Activated T-cell treated with anti-CD3 and anti-CD28 coated beads, Interleukin-2, amount 50 U/mL, for 24 hours (primary cell): ENCODE measurements at places on chromosomes 11 and 22.

- no peak for DNase-seq
These were observed 2.9 kb upstream of the E2F8 start for GRCh38 chr11:19243613-19244012.

DNA sequence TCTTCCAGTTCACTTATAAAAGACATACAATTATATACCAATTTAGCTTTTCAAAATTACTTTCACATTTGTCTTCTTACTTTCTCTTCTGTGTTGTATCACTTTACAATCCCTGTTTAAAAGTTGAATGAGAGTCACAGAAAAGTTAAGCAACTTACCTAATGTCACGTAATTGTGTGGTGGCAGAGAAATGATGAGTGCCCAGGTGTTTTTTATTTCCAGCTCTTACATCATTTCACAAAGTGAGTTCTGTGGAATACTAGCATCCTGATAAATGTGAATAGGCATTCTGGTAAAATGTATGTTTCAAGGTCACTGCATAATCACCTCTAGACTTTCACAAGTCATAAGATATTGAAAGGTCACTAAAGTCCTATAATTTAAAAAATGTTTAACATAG lies 133.0 kb upstream of the FIBIN start:
- DNase-seq: no peak

DNA sequence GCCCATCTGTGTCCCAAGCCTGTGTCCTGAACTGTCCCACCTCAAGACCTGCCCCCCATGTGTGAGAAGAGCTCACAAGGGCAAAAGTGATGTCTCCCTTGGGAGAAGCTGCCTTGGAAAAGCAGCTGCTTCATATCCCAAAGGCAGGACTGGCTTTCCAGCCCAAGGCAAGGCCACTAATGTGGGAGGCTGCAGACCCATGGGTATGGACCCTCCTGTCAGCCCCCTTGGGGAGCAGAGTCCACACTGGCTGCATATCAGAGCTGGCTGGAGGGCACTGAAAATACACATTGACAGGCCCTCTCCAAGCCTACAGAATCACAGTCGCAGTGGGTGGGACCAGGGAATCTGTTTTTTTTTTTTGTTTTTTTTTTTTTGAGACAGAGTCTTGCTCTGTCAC lies 2.7 kb downstream of the PELI3 start:
- no peak for DNase-seq

GRCh38 chr11:8531312-8531711 lies 62.7 kb downstream of the STK33 start:
- no peak for DNase-seq

DNA sequence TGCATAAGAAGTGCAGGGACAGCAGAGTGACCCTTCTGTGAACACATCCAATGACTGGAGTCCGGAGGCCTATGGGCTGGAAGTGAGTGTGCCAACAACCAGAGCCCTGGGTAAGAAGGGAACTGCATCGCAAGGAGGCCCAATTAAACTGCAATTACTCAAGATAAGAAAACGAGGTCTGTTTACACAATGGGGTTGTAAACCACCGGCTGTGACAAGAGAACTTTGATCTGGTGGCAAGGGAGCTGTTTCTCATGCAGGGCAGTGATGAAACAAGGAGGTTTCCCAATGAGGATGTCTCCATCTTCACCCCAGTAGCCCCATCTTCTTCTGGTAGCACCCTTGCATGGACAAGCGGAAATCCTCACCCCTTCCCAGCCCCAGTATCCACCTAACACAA lies 21.5 kb downstream of the ETS1 start:
- DNase-seq: no peak

DNA sequence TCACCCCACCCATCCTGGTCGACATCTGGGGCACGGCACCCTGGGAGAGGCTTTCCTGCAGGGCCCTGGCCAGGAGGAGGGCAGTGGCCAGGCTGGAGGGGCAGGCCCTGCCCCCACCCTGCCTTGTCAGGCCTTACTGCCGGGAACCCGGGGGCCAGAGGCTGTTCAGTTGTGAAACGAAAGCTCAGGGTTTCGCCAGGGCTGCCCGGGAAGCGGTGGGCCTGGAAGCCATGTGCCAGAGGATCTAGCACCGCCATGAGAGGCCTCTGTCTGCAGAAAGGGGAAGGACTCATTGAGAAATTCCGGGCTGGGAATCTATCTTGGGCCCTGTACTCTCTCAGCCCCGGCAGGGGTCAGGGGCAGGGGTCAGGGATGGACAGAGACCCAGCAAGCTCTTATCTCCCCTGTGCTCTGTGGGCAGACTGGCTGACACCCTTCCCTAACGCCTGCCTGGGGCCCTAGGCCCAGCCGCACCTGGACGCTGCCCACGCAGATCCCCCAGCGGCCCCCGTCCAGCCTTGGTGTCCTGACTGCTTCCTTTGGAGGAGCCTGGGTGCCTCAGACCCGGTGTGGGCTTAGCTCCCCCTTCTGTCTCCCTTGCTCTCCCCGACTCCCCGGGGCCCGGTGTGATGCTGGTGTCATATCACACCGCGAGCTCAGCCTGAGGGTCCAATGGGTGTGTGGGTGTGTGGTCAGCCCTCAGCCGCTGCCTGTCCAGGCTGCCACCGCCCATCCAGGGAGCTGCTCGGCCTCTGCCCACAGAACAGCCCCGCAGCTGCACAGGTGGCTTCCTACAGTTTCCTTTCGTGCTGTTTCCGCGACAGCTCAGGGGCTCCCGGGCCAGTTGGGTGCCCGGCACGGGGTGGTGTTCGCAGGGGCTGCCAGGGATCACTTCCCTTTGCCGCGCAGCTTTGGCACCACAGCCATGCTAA lies 6.5 kb downstream of the PIM3 start:
- peak; percentile 47 for DNase-seq

DNA sequence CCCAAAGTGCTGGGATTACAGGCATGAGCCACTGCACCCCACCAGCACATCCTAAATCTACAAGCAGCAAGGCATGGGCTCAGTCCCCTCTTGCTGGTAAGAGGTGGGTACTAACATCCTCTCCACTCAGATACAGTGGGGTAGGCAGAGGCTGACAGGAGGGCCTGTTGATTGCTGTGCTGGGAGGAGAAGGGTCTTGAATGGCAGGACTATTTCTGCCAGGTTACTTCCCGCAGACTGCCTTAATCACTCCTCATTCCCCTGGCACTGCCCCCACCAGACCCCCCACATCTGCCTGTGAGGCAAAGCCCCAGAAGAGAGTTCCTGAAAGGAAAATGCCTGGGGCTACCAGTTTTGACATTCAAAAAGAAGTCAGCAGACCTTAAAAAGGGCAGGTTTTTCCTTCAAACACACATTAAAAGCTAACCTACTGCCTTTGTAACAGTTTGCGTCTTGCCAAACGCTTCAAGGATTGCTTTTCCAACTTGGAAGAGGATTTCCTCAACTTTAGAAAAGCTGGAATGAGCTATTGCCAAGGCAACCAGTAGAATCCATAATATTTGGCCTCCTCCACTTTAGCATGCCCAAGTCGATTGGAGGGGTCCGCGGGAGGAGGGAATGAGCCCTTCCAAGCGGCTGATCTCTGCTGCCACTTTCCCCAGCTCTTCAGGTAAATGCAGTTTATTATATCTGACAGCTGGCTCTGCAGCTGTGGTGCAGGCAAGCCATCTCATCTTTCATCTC lies 62.0 kb downstream of the FDX1 start:
- DNase-seq: no peak

DNA sequence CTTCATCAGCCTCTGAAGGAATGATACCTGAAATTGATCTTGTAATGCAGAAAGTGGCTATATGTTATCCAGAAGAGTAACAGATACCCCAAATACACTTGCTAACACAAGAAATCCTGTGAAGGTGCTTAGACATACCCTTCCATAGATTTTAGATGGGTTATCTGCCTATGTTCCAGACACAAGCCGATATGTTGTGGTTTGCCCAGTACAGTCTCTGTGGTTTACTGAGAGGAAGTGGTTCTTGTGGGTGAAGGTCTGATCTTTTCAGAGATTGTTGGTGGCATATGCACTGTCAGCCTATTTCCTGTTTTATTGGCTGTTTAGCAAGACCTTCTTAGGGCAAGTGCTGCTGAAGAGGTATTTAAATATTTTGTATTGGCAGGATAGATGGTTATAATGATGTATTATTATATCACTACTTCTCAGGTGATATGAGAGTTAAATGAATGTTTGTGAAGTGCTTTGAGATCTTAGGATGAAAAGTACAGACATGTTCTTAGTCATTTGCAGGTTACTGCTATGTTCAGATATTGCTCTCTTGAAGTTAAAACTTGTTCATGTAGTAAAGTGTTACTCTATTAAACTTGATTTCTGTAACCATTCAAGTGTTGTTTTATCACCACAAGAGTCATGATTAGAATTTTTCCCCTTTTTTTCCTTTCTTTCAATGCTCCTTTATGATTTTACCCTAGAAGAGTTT lies 8.2 kb downstream of the ARHGEF12 start:
- DNase-seq: no peak

DNA sequence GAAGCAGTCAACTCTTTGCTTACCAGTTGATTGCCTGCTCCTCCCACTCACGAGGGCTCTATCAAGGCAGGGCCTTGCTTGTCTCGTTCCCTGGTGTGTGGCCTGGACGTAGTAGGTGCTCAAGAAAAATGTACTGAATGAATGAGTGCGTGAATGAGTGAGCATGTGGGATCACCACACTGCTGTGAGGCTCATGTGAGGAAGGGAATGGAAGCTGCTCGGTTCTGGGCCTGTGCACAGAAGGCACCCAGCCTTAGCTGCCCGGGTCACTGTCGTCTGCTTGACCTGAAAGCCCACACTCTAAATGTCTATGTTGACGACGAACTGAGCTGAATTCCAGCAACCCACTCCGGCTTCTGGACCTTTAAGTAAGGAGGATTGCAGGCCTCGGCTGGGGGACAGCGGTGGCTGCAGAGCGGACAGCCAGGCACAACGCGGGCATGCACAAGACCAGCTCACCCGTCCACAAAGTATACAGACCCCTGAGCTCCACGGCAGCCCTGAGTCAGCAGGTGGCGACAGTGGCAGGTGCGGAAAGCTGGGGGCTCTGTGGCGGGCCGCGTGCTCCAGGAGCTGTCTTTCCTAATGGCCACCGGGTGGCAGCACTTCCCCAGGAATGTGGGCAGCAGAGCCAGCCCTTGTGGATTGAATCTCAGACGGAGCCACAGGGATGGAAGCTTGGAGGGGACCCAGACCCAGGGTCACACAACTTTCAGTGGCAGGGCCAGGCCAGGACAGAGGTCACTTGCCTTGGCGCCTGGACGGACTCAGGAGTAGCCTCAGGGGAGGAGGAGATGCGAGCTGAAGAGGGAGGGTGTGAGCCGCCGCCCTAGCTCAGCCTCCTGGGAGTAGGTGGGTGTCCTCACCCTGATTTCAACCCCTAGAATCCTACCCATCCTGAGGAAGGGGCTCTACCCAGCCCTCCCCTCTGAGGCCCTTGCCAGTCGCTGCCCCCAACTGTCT lies 5.0 kb upstream of the PICK1 start:
- DNase-seq: peak; percentile 85

- peak; percentile 58 for DNase-seq
These were observed 5.2 kb downstream of the MAML2 start for GRCh38 chr11:96337541-96338431.

DNA sequence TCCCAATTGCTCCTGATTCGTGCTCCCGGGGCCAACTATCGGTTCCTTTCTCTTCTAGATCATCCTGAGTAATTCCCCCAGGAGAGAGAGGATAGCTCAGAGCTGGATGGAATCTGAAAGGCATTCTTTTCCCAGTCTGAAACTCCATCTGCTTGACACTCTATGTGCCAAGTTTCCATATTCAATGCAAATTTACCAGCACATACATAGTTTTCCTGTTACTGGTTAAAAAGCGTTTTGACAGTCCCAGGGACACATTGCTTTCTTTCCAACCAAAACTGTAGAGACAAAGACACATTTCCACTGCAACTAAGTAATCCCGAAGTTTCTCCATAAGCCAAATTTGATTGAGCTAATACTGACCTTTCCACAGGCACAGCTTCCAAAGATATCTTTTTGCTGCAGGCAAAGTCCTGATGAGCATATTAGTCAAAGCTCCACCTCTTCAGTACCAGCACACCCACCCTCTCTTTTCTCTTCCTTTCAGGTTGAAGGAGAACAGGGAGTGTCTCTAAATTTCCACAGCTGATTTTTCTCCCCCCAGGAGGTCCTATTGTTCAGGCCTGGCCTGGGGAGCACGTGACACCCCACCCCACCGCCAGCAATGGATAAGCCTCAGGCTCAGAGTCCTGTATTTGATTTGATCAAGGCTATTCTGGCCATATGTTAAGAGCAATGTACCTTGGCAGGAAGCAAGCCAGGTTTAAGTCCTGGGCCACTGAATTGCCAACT lies 9.7 kb upstream of the ANKK1 start:
- no peak for DNase-seq

DNA sequence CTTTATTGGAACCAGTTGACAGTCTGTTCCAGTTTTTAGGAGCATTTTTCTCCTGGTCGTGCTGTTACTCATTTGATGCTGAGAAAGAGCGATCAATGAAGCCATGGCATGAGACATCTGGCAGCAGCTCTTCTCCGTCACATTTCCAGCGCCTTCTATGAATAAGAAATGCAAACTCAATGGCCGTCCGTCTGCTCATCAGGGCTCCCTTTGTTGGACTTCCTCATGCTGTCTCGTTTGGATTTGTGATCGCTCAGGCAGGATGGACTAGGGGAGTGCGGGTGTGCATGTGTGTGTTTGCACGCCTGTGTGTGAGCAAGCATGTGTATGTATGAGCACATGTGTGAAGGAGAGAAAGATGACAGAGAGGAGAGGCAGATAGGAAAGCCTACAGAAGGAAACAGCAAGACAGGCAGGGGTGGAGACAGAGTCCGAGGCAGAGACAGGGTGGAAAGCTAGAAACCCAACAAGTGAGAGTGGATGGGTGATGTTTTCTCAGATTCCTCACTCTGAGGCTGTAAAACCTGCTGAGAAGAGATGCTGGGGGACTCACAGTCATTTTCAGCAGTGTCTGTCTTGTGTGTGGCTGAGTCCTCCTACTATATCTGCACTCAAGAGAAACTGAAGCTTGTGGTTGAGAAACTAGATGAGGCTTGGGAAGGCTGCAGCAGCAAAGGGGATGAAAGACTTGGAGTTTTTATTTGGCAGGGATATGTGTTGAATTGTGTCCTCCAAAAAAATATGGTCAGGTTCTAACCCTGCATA lies 56.0 kb upstream of the CLMP start:
- DNase-seq: no peak

- no peak for DNase-seq
These were observed 66.4 kb downstream of the LRRC32 start for GRCh38 chr11:76604081-76604625.

GRCh38 chr11:122273476-122274191 lies 157.6 kb upstream of the BLID start:
- no peak for DNase-seq
